ENCODE measurements at places on chromosomes 11 and 22. TPM values are rescaled to one million over a fixed set of nuclear protein-coding genes. Genes with fewer than 3 reads are reported as not detected.
A peak's percentile ranks its signal among the peaks of the same experiment; 100 is the strongest.

GRCh38 chr22:33883961-33884808 lies 36.1 kb downstream of the LARGE1 start:
- no peak for DNase-seq

DNA sequence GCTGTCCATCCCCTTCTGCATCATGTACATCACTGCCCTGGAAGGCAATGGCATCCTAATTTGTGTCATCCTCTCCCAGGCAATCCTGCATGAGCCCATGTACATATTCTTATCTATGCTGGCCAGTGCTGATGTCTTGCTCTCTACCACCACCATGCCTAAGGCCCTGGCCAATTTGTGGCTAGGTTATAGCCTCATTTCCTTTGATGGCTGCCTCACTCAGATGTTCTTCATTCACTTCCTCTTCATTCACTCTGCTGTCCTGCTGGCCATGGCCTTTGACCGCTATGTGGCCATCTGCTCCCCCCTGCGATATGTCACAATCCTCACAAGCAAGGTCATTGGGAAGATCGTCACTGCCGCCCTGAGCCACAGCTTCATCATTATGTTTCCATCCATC lies 337 bp downstream of the OR52B6 start:
- no peak for DNase-seq

GRCh38 chr11:124534051-124534450 lies 9.4 kb downstream of the OR8B12 start:
- no peak for DNase-seq

DNA sequence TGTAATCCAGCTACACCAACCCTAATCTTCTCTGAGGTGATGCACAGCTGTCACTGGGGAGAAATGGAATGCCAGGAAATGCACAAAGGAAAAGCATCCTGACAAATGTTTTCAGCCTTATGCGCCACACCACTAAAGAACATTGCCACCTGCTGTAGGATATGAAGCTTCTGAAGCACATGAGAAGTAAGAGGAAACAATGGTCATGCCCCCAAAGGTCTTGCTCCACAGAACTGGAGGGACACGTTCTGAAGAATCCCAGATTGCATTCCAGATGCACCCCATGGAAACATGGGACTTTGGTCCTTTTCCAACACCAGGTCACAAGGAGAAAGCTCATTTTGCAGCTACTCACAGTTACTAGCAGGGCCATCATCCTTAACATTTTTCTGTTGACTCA lies 48.7 kb upstream of the ZBED5 start:
- DNase-seq, result no peak

GP1BB gene
- total RNA-seq, result 0.53 TPM

GRCh38 chr11:118820412-118821357 lies 29.7 kb upstream of the DDX6 start:
- no peak for DNase-seq

FOLH1 gene
- total RNA-seq, result not detected

RIBC2 gene
- total RNA-seq, result not detected

- no peak for DNase-seq
Measured at GRCh38 chr11:21412652-21413383, 743.4 kb downstream of the NELL1 start.

TTC9C gene
- 51.3 TPM for total RNA-seq

DNA sequence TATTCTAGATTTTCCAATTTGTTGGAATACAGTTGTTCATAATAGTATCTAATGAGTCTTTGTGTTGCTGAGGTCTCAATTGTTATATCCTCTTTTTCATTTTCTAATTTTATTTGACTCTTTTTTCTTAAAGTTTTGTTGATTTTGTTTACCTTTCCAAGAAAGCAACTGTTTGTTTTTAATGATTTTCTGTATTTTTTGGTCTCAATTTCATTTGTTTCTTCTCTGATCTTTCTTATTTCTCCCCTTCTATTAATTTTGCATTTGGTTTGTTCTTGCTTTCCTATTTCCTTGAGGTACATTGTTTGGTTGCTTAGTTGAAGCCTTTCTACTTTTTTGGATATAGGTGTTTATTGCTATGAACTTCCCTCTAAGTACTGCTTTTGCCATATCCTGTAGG lies 5.2 kb upstream of the OR52A1 start:
- no peak for DNase-seq

TRIM49 gene
- not detected for total RNA-seq

GRCh38 chr11:64853709-64854108 lies 9.3 kb upstream of the CDC42BPG start:
- DNase-seq, result no peak

DNA sequence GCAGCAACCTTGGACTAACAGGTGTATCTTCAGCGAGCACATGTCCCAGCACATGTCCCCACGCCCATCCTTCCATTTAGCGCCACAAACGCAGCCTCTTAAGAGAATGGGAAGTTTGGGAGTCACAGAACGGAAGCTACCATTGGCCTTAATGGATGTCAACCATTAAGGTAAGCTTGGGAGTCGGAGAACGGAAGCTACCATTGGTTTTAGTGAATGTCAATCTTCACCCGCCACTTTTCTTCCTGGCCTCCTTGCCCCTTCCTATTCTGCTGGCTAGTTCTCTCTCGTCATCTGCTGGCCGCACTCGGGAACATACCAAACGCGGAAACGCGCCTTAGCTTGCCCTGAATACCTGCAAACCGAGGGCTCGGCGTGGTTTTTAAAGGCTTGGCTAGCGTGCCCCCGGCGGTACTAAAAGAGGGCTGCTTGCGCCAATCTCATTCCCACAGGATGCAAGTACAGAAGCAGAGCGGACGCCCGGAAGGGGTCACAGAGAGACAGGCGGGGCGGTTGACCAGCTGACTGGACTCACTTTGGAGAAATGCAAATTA lies 24.3 kb downstream of the GLYATL1 start:
- no peak for DNase-seq

GRCh38 chr22:16917144-16918003 lies 90.6 kb downstream of the GAB4 start:
- peak; percentile 14 for DNase-seq

GRCh38 chr11:116424615-116425261 lies 348.0 kb downstream of the BUD13 start:
- DNase-seq, result no peak

DNA sequence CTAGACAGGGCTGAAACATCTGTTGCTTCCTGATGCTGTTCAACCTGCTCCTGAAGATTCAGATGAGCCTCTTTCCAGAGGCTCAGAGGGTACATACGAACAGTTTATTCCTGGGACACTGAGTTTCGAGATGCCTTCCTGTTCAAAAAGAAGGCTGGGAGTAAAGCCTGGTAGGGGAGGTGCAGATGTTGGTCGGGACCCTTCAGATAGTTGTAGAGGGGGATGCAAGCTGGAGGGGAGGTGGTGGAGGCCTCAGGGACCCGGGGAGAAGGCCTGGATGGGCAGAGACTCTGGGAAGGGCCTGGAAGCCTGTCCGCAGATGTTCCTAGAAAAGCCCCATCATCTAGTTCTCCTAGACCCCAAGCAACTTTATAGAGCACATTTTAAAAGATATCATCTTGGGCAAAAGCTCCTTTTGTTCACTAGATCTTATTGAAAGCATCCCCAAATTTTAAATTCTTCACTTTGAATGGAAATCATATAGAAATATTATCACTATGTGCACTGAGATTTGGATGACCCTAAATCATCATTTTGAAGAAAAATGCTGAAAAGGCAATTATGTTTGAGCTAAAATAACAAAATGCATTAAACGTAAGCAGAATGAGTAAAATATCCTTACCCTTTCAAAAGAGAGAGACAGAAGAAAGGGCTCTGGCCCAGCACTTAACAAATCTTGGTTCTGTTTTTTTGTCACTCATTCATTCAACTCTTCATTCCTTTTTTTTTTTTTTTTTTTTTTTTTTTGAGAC lies 41.2 kb downstream of the RTL6 start:
- DNase-seq, result no peak

DNA sequence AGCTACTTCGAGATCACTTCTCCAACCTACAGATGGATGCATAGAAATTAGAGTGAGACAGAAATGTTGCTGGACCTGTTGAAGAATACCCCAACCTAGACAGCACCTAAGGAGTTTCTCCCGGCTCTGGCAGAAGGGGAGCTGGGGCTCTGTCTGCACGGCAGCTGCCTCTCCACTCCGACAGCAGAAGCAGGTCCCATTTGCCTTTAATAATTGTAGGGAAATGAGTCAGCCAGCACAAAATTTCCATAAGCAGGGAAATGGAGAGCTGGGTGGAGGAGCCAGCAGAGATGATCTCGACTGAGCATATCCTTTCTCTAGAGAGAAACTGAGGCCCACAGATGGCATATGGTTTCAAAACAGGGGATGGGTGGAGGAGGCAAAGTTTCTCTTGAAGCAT lies 80.1 kb downstream of the EFCAB6 start:
- no peak for DNase-seq

- no peak for DNase-seq
Measured at GRCh38 chr11:111229604-111230003, 15.9 kb upstream of the POU2AF2 start.

MPEG1 gene
- not detected for total RNA-seq

USP2 gene
- 0.21 TPM for total RNA-seq

LRRN4CL gene
- total RNA-seq, result 0.85 TPM

DNA sequence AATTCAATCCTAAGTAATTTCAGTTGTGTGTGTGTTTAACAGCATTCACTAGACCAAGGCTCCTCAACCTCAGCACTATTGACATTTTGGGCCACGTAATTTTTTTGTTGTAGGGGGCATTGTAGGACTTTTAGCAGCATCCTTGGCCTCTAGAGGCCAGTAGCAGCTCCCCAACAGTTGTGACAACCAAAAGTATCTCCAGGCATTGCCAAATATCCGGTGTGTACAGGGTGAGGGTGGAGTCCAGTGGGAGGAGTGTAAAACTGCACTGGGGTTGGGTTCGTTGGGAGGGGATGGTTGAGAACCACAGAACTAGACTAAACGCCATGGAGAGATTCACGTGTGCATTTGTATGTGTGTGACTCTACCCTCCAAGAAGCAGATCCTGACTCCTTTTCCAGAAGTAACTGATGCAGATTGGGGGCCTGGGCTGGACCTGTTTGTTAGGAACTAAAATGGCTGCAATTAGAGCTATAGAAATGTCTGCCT lies 5.9 kb upstream of the PHF21A start:
- peak; percentile 43 for DNase-seq

- no peak for DNase-seq
Measured at GRCh38 chr11:95699631-95700470, 89.7 kb downstream of the FAM76B start.

DNA sequence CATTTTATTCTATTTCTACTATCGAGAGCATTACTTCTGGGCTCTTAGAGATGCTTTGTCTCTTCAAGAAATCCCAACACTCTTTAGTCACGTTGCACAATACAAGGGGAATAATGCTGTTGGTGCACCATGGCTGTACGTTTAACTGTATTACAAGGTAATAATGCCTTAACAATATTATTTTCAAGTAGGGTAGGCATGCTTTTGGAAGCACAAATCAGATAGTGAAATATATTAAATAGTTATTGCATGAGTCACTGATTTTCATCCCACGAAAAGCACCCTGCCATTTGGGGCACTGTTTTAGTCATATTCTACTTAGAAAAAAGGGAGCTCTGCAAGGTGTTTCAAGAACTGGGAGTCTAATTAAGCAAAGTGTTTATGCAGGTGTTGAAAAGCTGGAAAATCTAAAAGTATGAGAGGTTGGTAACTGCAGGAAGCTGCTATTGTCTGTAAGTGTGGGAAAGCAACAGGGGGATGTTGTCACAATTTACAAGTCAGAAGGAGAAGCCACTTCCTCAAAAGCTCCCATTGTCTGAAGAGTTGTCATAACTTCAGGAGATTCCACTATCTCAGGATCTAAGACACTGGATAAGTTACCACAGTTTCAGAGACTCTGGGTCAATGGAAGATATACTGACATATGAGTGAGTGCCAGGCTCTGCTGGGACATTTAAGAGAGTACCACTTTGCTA lies 218.2 kb downstream of the JRKL start:
- DNase-seq, result no peak

TREH gene
- not detected for total RNA-seq

- DNase-seq, result no peak
Measured at GRCh38 chr11:92861634-92862033, 107.8 kb upstream of the MTNR1B start.

- no peak for DNase-seq
Measured at GRCh38 chr11:61812736-61813411, 3.9 kb downstream of the FADS1 start.

DNA sequence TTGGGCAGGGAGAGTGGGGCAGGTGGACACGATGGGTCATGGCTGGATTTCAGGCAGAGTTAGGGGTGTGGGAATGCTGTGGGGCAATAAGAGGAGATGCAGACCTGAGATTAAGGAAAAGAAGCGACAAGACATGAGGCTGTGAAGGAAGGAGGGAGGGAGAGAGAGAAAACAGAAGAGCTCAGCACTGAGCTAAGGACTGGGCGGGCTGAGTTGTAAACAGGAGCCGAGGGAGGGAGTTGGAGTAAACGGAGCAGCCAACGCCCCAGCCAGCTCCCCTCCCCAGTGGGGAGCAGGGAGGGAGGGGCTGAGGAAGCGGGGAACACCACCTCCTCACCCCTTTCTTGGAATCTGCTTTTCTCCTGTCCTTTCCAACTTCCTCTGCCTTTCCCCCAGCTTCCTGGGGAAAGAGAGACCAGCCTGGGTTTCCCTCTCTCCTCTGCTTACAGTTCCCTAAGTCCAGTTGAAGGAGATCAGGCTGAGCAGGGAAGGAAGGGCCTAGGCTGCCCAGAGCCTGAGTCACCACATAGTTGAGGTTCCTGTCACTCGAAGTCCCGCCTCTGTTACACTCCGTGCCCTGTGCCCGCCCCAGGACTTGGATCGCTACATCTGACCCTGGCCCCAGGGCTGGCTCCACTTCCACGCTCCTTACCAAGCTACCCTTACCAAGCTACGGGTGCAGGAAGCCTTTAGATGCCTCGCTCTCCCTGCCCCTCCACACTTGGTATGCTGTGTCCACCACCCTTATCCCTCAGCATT lies 6.7 kb upstream of the AHNAK start:
- DNase-seq, result peak; percentile 98
